ENCODE measurements at places on chromosomes 12 and 14. TPM values are rescaled to one million over a fixed set of nuclear protein-coding genes. Genes with fewer than 3 reads are reported as not detected.

DNA sequence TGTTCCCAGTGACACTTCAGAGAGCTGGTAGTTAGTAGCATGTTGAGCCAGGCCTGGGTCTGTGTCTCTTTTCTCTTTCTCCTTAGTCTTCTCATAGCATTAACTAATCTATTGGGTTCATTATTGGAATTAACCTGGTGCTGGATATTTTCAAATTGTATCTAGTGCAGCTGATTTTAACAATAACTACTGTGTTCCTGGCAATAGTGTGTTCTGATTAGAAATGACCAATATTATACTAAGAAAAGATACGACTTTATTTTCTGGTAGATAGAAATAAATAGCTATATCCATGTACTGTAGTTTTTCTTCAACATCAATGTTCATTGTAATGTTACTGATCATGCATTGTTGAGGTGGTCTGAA lies 3.0 kb downstream of the FOS start:
- H3K27ac ChIP-seq: no peak overlapping the region
- no peak for DNase-seq
- peaks cover 4% of the 10 kb centered on the region for H3K27me3 ChIP-seq
- peaks cover 6% of the 10 kb centered on the region for H3K4me1 ChIP-seq
- no peaks in the 10 kb centered on the region for H3K36me3 ChIP-seq

Gene HPD
- not detected for total RNA-seq

DNA sequence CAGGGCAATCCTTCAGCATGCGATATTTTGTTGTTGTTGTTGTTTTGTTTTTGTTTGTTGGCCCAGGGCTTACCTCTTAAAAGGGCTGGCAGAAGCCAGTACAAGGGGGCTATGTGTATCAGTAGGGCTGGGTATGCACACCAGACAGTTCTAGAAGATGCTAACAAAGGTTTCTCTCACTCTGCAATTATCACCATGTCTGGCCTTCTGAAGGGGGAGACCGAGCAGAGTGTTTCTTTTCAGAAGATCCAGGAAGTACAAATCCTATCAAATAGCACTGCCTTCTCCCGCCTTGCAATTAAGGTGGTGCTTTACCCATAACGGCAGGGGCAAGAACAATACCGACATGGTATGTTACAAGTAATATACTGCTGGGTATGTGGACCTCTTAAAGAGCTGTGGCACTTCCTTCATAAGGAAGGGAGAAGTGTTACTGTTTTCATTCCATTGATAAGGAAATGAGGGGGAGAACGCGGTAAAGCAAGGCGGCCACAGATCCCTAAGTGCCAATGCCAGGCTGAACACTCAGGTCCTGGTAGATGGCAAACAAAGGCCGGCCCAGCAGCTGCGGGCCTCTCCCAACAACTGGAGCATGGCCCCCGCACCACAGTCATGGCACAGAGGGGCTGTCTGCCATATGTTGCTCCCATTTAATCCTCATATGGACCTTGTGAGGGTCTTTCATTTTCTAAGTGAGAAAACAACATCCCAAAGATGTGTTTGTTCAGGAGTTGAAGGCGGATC lies 19.2 kb upstream of the CACNA2D4 start:
- H3K27me3 ChIP-seq: no peaks in the 10 kb centered on the region
- H3K27ac ChIP-seq: no peak overlapping the region
- H3K36me3 ChIP-seq: no peaks in the 10 kb centered on the region
- H3K4me1 ChIP-seq: no peaks in the 10 kb centered on the region

DNA sequence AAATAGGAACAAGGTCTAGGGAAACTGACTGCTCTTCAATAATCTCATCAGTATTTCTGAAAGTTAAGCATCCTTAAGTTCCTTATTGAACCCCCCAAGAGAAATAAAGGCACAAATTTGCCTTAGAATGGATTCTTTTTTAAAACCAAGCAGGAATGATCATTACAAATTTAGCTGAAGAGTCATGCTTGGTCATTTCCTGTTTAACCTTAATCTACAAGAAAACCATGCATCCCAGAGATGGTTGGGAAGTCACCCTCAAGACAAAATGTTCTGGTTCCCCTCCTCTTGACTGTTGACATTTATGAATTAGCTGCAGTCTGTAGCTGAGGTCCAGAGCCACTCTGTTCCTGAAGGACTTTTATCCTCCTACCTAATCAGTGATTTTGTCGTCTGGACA lies 291.8 kb upstream of the G2E3 start:
- peaks cover 12% of the 10 kb centered on the region for H3K4me1 ChIP-seq
- no peaks in the 10 kb centered on the region for H3K36me3 ChIP-seq
- H3K27ac ChIP-seq: no peak overlapping the region
- no peak for DNase-seq

Gene P2RX2
- total RNA-seq: not detected

Gene PPM1H
- total RNA-seq: 4.9 TPM

DNA sequence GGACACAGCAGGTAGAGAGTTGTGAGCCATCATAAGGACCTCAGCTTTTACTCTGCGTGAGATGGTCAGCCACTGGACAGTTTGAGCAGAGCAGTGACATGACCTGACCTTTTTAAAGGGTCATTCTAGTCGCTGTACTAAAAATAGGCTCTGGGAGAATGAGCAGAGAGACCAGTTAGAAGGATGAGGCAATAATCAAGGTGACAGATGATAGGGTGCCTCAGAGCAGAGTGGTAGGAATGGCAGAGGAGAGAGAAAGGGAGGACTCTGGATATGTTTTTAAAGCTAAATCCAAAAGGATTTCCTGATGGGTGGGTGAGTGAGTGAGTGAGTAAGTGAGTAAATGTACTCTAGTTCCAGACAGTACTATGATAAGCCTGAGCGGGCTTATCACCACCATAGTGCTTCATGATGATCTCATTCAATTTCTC lies 83.6 kb upstream of the ARHGAP5 start:
- DNase-seq: no peak
- H3K36me3 ChIP-seq: no peaks in the 10 kb centered on the region
- H3K27me3 ChIP-seq: no peaks in the 10 kb centered on the region
- no peak overlapping the region for H3K27ac ChIP-seq
- H3K4me1 ChIP-seq: no peaks in the 10 kb centered on the region

- DNase-seq: no peak
- H3K36me3 ChIP-seq: peaks cover 19% of the 10 kb centered on the region
- H3K4me3 ChIP-seq: no peak overlapping the region
- H3K27ac ChIP-seq: no peak overlapping the region
- no peaks in the 10 kb centered on the region for H3K27me3 ChIP-seq
Measured at GRCh38 chr12:58894040-58894439, 26.3 kb downstream of the LRIG3 start.

DNA sequence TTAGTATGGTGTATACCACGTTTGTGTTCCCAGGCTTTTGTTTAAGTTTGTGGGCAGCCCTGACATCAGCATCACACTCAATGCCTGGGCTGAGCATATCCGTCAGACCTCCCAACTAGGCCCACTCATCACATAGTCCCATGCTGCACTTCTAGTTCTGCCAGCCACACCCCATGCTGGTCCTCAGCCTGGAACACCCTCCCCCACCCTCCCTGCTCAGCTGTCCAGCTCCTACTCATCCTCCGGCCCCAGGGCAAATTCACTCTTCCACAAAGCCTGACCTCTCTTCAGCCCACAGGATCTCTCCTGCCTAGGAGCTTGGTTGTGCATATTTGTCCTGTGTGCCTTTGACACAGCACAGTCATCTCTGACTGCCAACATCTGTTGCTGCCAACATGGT lies 3.9 kb upstream of the ENDOU start:
- H3K4me3 ChIP-seq: no peak overlapping the region
- no peaks in the 10 kb centered on the region for H3K36me3 ChIP-seq
- H3K4me1 ChIP-seq: no peaks in the 10 kb centered on the region
- H3K27me3 ChIP-seq: no peaks in the 10 kb centered on the region
- DNase-seq: no peak

GRCh38 chr12:93300611-93301021 lies 77.1 kb upstream of the NUDT4 start:
- no peak for DNase-seq
- no peak overlapping the region for H3K27ac ChIP-seq
- no peak overlapping the region for H3K4me3 ChIP-seq
- peaks cover 7% of the 10 kb centered on the region for H3K4me1 ChIP-seq

DNA sequence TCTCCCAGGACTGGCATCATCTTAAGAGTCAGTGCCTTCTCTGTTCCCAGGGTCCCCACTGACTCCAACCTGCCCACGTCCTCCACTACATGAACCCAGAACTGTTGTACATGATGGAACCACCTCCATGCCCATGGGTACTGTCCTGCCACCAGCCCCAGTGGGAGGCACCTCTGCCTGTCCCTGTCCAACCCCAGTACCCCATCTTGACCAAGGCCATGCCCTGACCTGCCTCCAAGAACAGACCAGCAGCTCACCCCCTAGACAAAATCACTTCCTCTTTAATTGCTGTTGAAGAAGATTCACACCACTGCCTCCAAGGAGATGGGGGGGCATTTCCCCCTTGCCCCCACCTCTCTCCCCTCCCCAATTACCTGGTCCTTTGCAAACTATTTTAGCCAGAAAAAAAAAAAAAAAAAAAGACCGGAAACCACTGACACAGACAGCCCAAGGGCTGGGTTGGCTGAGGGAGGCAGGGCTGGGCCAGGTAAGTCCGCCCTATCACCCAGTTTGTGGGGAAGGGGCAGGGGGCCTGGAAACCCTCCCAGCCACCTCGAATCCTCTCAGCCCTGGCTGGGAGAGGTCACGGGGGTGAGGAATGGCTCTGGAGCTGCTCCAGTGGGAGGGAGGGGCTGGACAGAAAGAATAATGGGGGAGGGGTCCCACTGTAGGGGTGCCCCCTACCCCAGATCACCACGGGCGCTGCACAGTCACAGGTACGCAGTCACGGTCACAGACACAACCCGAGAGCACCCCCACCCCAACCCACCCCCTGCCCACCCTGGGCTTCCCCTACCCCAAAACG lies 13.4 kb downstream of the AGAP2 start:
- no peak overlapping the region for H3K4me3 ChIP-seq
- H3K27me3 ChIP-seq: no peaks in the 10 kb centered on the region
- H3K27ac ChIP-seq: no peak overlapping the region
- H3K36me3 ChIP-seq: no peaks in the 10 kb centered on the region

DNA sequence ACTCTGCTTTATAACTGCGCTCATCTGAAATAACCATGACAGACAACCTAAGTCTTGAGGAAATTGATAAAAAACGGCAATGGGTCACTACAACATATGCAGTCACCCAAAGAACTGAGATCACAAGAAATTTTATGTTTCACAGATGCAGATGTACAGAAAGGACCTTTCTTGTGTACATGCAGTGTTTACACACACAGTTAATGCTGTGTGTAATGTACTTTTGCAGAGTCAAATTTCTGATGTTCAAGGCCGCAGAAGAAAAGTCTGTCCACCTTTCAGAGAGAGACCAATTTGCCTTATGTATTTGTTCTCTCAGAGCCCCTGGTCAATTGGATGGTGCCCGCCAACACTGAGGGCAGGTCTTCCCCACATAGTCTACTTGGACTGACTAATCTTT lies 23.0 kb upstream of the TBK1 start:
- no peaks in the 10 kb centered on the region for H3K4me1 ChIP-seq
- no peak overlapping the region for H3K27ac ChIP-seq
- no peak overlapping the region for H3K4me3 ChIP-seq
- DNase-seq: no peak
- peaks cover 44% of the 10 kb centered on the region for H3K36me3 ChIP-seq

Gene GNB3
- 9.4 TPM for total RNA-seq

DNA sequence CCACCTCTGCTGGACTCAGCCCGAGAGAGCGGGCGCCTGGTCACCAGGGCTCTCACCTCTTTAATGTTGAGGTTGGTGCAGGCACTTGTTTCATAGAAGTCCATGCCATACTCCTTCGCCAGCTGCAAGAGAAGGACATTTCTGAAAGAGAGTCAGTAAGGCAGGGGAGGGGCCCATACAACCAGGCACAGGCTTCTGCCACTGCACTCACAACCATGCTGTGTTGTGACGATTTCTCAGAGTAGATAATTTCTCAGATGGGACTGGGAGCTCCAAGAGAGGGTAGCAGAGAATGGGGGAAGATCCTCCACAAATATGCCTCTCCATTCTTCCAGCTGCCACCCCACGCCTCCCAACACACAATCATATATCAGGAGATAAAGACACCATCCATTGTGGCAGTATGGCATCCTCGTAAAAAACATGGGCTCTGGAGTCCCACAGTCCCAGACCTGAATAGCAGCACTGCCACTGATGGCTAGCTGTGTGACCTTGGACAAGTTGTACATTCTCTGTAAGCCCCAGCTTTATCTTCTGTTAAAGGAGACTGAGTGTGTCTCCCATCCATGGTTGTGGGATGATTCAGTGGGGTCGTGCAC lies 6.2 kb upstream of the GPX2 start:
- H3K36me3 ChIP-seq: peaks cover 28% of the 10 kb centered on the region
- H3K27me3 ChIP-seq: no peaks in the 10 kb centered on the region
- no peak overlapping the region for H3K4me3 ChIP-seq
- no peak for DNase-seq
- H3K4me1 ChIP-seq: no peaks in the 10 kb centered on the region
- no peak overlapping the region for H3K27ac ChIP-seq

DNA sequence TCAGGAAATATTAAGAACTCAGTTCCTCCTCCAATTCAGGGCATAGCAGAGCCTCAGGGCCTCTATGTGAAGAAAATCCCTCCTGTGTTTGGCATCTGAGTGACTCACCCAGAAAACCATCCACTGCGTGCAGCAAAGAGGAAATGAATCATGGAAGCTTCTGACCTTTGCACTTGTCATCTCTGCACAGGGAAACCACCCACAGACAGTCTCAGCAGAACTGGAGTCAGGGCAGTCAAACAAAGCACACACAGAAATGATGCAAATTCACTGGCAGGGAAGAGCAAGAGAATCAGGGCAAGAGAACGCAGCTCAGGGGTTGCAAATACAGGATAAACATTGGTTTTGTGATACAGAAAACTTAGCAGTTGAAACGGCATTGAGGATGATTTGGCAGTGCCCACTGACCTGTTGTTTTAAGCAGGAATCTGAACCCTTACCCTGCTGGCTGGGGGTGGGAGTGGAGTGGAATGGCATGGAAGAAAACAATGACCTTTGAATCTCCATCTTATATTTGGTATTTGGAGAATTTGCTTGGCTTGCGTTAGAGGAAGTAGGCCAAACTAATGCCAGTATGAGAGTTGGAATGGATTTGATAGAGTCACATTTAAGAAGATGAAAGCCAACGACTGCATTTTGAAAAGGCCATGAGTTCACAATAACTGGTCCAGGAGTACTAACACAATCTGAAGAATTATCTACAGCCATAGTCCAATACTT lies 53.5 kb downstream of the PHLDA1 start:
- peak overlapping the region; percentile 96 for H3K27ac ChIP-seq
- H3K4me1 ChIP-seq: peaks cover 44% of the 10 kb centered on the region
- DNase-seq: peak; percentile 100
- no peaks in the 10 kb centered on the region for H3K36me3 ChIP-seq
- no peak overlapping the region for H3K4me3 ChIP-seq

DNA sequence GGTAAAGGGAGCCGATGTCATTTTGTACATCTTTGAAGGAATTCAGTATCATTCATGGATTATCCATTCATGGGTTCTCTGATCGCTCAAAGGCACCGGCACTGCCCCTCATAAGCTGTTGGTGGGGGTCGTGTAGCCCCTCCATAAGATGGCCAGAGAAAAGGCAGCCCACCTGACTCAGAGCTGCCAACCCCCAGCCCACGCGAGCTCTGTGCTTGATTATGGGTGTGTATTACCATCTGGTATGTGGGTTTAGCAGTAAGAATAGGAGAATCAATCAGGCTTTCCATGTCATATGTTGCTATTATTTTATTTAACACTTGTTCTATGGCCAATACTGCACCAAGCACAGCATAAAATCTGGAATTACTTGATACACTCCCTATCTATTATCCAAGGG lies 32.1 kb upstream of the AMIGO2 start:
- DNase-seq: no peak
- H3K4me3 ChIP-seq: no peak overlapping the region
- H3K27me3 ChIP-seq: no peaks in the 10 kb centered on the region
- no peaks in the 10 kb centered on the region for H3K4me1 ChIP-seq
- H3K36me3 ChIP-seq: no peaks in the 10 kb centered on the region

GRCh38 chr12:6178981-6179761 lies 21.0 kb upstream of the CD9 start:
- peaks cover 53% of the 10 kb centered on the region for H3K4me1 ChIP-seq
- no peaks in the 10 kb centered on the region for H3K36me3 ChIP-seq
- H3K27ac ChIP-seq: peak overlapping the region; percentile 96
- peak; percentile 70 for DNase-seq
- no peaks in the 10 kb centered on the region for H3K27me3 ChIP-seq
- H3K4me3 ChIP-seq: no peak overlapping the region
